ENCODE measurements at places on chromosomes 3 and 15.

- no peak for DNase-seq
These were observed 17.6 kb downstream of the ACAD11 start for GRCh38 chr3:132641837-132642538.

GRCh38 chr3:94071713-94072284 lies 8.9 kb downstream of the NSUN3 start:
- DNase-seq: no peak

DNA sequence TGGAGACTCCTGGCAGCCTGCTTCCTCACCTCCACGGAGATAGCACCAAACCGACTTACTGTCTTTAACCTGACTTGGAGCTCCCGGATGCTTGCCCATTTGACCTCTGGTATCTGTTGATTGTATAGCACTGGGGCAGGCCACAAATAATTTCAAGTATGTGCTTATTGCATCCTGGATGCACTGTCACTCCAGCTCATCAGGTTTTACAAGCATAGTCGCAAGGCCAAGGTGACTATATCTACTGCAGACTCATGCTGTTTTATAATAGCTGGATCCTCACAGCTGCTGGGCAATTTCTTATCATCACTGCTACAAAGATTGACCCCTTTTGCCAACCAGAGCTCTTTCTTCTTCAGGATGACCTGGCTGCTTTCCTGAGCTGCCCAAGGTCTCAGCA lies 45.6 kb downstream of the PEX5L start:
- DNase-seq: no peak

DNA sequence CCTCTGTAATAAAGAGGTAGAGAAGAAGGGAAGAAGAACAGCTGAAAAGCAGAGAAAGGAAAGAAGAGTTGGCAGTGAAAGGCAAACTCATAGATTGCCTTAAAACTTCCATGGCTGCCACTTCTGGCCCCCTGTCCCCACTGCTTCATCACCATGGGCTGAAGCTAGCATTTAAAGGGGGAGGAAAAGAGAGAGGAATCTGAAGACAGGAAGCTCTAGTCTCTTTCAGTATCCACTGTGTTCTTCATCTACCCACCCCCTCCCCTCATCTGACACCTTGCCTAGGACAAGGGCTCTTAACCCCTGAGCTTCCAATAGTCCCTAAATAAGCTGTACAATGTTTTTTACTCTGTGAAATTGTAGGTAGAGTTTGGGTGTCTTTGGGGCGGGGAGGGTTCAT lies 60.6 kb downstream of the ALCAM start:
- no peak for DNase-seq

Data from left hindlimb (tissue), 1 donor.